ENCODE measurements at places on chromosomes 5 and 9.

DNA sequence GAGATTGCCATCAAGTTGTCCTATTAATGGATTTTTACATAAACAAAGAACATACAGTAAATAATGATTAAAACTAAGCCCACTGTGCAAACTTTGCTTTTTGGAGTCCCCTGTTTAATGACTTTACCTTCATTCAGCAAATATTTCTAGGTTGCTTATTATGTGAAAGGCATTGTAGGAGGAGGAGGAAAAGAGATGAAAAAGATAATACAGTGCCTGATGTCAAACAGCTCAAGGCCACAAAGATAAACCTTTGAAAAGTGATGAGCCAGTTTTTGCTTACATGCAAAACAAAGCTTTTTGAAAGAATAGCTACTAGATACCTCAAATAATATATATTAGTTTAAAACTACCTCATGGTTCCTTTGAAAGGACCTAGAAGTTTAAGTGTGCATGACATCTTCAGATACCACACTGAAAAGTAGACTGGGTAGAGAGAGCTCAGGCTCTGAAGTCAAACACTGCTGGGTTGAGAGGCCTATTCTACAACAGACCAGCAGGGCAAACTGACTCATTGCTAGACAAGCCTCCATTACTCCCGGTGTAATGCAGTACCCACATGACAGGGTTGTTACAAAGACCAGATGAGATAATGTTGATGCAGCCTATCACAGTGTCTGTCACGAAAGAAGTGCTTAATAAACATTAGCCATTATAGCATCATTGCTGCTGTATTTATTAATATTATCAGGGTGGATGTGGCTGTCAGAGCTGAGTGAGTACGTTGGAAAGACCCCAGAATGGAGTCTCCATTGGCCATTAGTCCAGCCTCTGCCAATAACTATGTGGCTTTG is 11.8 kb downstream of the DEPDC1B start:
- DNase-seq: no peak

GRCh38 chr5:10243660-10244240 is 5.9 kb downstream of the ATPSCKMT start:
- no peak for DNase-seq

- no peak for DNase-seq
Measured at GRCh38 chr9:138014563-138014945, 137.0 kb downstream of the CACNA1B start.

- no peak for DNase-seq
Measured at GRCh38 chr9:121317737-121318630, 50.0 kb downstream of the GSN start.

GRCh38 chr5:22968386-22968785 is 115.2 kb upstream of the CDH12 start:
- no peak for DNase-seq

DNA sequence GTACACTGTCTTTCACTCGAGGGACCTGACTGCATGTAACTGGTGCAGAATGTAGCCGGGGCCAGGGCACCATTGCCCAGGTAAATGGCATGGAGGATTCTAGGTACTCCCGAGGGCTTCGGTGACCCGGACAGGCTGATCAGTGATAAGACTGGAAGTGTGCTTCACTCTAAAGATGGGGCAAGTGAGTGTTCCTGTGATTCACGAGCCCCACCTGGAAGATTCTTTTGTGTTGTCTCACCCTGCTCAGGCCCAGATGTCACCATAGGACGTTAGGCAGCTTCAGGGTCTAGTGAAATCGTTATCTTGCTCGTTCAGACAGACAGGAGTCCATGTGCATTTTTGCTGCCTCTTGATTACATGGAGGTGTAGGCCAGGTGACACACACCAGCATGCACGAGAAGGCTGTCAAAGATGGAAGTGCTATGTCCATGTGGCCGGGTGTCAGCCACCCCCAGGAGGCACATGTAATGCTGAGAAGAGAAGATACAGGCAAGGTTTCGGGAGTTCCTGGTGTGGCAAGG is 73.9 kb downstream of the WNK2 start:
- DNase-seq: no peak

DNA sequence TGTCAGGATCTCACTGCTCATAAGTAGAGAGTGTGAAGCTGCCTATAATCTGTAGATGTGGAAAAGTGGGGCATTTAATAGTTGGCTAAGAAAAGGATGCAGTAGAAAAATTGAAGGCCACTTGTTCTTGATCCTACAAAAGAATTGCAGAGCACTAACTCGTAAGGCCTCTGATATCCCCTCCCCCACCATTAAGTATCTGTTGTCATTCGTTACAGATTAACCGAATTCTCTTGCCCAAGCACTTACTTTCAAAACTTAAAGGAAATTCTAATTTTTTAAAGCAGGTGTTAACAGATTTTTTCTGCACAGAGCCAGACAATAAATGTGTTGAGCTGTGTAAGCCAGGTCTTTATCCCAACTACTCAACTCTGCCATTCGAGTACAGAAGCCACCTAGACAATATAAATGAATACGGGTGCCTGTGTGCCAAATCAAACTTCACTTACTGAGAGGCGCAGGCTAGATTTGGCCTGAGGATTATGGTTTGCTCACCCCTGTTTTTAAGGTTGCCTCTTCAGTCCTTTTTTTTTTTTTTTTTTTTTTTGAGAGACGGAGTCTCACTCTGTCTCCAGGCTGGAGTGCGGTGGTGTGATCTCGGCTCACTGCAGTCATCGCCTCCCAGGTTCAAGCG is 234.8 kb downstream of the RFK start:
- DNase-seq: no peak

DNA sequence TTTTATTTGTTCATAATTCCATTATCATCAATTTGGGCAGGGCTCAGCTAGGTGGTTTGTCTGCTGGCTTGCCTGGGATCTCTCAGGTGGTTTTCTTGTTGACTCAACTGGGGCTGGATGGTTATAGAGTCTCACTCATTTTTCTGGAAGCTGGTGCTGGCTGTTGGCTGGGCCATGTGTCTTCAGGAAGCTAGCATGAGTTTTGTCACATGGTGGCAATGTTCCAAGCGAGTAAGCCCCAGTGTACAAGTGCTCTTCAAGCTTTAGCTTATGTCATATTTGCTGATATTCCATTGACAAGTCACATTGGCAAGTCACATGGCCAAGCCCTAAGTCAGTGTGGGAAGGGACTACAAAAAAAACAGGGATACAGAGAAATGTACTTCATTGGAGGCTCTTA is 2.3 kb upstream of the RASEF start:
- no peak for DNase-seq

- DNase-seq: no peak
Measured at GRCh38 chr5:154331924-154332323, 113.9 kb upstream of the SAP30L start.
